Sigmoid colon (tissue), 7 donors: ENCODE measurements at places on chromosomes 5 and 9. TPM values are rescaled to one million over a fixed set of nuclear protein-coding genes. Genes with fewer than 3 reads are reported as not detected.

DNA sequence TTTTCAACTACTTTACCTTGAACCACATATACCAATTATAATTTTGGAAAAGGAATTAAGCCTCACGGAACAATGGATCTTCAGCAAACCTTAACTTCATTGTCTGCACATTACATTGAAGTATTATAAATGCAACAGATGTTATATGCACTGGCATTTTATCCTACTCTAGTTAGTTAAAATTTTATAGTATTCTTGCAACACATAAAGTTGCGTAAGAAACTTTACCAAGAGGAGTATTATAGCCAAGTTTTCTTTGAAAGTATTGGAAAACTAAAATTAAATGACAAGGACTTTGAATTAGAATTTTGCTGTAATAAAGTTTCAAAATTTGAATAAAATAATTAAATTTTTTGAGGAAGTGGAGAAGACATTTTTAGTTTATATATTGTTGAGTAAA is 63.4 kb upstream of the SREK1 start:
- DNase-seq = no peak

DNA sequence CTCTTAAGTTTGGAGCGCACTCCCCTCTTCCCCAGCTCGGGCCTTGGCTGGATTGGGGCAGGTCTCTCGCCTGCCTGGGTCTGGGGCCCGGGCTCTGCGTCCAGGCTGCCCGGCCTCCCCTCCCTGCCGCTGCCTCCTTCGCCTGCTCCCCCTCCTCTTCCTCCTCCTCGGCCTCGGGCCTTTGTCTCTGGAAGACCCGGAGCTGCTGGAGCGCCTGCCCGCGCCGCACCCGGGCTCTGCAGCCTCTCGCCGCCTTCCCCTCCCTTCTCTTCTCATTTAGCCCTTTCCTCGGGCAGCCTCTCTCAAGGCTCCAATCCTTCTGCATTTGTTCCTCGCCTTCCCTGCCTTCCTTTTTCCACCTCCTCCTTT is 218.5 kb downstream of the C9orf50 start:
- DNase-seq = no peak

- no peak for DNase-seq
These were observed 34.6 kb downstream of the TTC39B start for GRCh38 chr9:15272377-15272928.

- no peak for DNase-seq
These were observed 64.3 kb downstream of the HABP4 start for GRCh38 chr9:96514108-96514799.

- no peak for DNase-seq
These were observed 108.3 kb downstream of the PCSK1 start for GRCh38 chr5:96324708-96325107.

DNA sequence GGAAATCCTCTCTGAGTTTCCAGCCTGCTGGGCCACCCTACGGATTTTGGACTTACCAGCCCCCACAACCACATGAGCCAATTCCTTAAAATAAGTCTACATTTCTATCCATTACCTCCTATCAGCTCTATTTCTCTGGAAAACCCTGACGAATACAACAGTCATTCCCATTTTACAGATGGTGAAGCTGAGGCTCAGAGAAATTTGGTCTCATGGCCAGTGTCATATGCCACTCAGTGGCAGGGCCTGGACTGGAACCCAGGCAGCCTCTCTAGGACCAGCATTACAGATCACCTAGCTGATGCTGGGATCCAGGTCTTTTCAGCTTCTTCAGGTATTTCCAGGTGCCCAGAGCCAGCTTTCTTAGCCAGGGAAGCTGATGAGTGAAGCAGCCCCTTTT is 45.0 kb upstream of the SH3PXD2B start:
- DNase-seq = peak; percentile 1

GRCh38 chr9:131691969-131692611 is 47.8 kb downstream of the RAPGEF1 start:
- no peak for DNase-seq

- no peak for DNase-seq
These were observed 350.0 kb upstream of the ISL1 start for GRCh38 chr5:51033215-51033614.

DNA sequence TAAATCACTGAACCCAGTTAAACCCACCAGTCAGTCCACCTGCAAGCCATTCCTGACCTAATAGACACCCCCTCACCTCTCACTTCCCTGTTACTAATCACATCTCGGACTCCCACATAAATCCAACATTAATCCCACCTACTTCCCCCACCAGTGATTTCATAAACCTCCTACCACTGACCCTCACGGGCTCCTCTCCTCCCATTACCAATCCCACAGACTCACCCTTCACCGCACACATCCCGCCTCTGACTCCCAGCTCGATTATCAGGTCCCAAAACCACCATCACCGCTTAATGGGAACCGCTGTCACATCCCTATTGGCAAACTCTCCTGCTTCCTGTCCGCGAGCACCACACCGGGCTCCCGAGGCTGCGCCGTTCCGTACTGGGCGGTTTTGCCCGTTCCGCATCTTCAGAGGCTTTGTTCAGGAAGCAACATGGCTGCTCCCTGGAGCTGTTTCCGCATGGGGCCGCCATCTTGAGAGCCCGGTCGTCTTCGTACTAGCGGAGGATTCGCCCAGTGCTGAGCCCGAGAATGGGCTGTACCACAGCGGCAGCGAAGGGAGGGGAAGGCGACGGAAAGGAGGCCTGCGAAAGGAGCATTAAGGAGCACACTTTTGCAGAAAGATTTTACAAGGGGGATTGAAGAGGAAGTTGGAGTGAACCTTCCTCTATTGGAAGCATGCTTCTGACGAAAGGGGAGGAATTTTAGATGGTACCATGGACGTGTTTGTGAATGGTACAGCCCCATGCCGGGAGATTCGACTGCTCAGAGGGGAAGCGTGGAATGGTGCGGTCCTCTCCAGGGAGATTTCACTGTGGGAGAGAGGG is at the start of gene ZNF300:
ZNF300 (minus strand) TSS at position 502 of the 833 bp plus-strand sequence. CDS start 1,825 bp downstream, outside the sequence.
- peak; percentile 89 for DNase-seq

- DNase-seq = no peak
These were observed 255.4 kb downstream of the GOLPH3 start for GRCh38 chr5:31918739-31919138.

- DNase-seq = no peak
These were observed 31.8 kb upstream of the POU4F3 start for GRCh38 chr5:146306838-146307237.

GRCh38 chr9:37746448-37747270 is 6.9 kb upstream of the TRMT10B start:
- no peak for DNase-seq

The MEIKIN gene
- not detected for total RNA-seq

The INSL4 gene
- total RNA-seq = not detected

The MAMDC4 gene
- 0.82 TPM for total RNA-seq

The OLFM1 gene
- 17.7 TPM for total RNA-seq

The DMRT3 gene
- not detected for total RNA-seq

The SAPCD2 gene
- total RNA-seq = not detected

The PCDHB7 gene
- total RNA-seq = 5.3 TPM

The HIGD2A gene
- total RNA-seq = 235 TPM

The CTNNAL1 gene
- 44.6 TPM for total RNA-seq

The RMI1 gene
- total RNA-seq = 3.9 TPM

The FOXI1 gene
- not detected for total RNA-seq

The PTRH1 gene
- total RNA-seq = 16.3 TPM
